ENCODE measurements at places on chromosomes 3 and 15. TPM values are rescaled to one million over a fixed set of nuclear protein-coding genes. Genes with fewer than 3 reads are reported as not detected.

DNA sequence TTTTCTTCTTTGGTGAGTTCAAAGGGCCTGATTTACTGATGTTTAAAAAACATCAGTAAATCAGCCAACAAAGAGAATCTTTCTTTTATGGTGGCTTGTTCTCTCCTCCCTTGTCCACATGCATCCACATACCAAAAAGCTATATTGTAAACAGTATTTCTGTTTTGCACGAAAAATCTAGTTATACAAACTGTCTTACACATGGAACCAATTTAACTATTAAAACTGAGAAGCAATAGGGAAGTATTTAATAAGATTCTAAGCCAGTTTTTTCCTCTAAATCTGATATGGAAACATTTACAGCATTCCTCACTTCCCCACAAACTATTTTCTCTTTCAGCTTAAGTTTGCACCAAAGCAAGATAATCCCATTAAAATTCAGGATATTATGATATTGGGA, 110.8 kb upstream of the ICE2 start:
- H3K27ac ChIP-seq, result peak overlapping the region; percentile 7
- no peak for DNase-seq
- H3K27me3 ChIP-seq, result no peaks in the 10 kb centered on the region
- H3K36me3 ChIP-seq, result no peaks in the 10 kb centered on the region

DNA sequence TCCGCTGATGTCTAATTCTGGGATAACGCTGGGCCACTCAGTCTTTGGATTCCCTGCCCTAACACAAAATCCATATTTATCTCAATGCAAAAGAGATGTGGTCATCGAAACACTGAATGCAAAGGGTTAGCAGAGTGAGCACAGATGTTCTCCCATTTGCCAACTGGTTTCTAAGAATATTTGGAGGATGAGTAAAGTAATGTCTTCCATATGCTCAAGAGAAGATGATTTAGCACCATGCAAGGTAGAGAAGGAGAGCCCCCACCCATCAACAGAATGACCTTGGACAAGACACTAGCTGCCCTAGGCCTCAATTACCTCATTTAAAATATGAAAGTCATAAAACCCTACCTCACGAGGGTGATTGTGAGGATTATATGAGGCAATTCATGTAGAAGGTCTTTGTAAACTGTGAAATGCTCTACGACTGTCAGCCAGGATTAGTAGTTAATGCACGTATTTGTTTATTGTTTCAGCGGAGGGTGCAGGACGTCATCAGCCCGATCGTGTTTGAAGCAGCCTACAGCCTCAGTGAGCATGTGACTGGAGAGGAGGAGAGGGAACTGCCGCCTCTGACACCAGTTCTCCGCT, 232.9 kb upstream of the CTDSPL start:
- H3K4me1 ChIP-seq, result no peaks in the 10 kb centered on the region
- no peak for DNase-seq
- peak overlapping the region; percentile 59 for H3K27ac ChIP-seq
- no peaks in the 10 kb centered on the region for H3K36me3 ChIP-seq
- H3K4me3 ChIP-seq, result no peak overlapping the region

DNA sequence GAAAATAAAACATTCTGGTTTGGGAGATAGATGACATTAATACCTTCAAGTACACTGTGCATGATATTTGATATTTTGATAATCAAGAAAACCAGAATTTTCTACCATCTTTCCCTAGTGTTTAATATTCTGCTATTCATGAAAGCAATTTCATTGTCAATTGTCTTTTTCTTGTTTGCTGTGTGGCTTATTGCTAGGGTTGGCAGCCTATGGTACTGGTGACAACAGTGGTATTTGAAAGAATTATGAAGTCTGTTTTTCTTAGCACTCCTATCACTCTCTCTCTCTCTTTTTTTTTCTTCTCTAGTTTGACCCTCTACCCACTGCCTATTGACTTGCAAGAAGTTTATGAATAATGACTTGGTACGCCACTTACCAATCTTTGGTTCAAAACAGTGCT, 15.4 kb downstream of the RNF13 start:
- H3K4me3 ChIP-seq, result no peak overlapping the region
- H3K27me3 ChIP-seq, result no peaks in the 10 kb centered on the region
- peaks cover 15% of the 10 kb centered on the region for H3K36me3 ChIP-seq
- no peak for DNase-seq

GRCh38 chr3:71210257-71211007, 373.1 kb downstream of the FOXP1 start:
- no peak for DNase-seq
- H3K4me3 ChIP-seq, result no peak overlapping the region
- H3K4me1 ChIP-seq, result peaks cover 31% of the 10 kb centered on the region

- H3K27ac ChIP-seq, result peak overlapping the region; percentile 34
- no peaks in the 10 kb centered on the region for H3K27me3 ChIP-seq
- peaks cover 14% of the 10 kb centered on the region for H3K36me3 ChIP-seq
- no peak overlapping the region for H3K4me3 ChIP-seq
These were observed 84.2 kb downstream of the MYO9A start for GRCh38 chr15:72033711-72034110.

GRCh38 chr3:127701280-127701911, 28.6 kb downstream of the ABTB1 start:
- H3K27ac ChIP-seq, result no peak overlapping the region
- H3K4me1 ChIP-seq, result peaks cover 49% of the 10 kb centered on the region
- no peaks in the 10 kb centered on the region for H3K27me3 ChIP-seq
- no peaks in the 10 kb centered on the region for H3K36me3 ChIP-seq

DNA sequence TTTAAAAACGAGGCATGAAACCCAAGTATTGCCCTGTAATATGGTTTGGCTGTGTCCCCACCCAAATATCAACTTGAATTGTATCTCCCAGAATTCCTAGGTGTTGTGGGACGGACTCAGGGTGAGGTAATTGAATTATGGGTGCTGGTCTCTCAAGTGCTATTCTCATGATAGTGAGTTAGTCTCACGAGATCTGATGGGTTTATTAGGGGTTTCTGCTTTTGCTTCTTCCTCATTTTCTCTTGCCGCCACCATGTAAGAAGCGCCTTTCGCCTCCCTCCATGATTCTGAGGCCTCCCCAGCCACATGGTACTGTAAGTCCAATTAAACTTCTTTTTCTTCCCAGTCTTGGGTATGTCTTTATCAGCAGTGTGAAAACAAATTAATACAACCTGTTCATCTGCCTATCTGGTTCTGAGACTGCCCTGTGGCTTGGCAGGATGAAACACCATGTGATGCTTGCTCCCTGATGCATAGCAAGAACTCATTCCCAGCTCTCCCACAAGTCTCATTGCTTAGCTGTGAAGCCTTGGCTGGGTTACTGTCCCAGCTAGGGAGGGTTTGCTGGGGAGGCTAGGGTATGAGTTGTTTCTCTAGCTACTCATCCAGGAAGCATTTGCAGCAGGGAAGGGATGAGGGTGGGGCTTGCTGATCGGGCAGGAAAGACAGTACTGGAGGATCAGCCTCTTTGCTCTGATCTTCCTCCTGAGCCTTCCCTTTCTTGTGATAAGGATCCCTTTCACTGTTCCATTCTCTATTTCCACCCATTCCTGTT, 3.7 kb upstream of the SQOR start:
- peak overlapping the region; percentile 6 for H3K4me3 ChIP-seq
- no peaks in the 10 kb centered on the region for H3K36me3 ChIP-seq
- H3K4me1 ChIP-seq, result peaks cover 39% of the 10 kb centered on the region
- DNase-seq, result no peak
- H3K27ac ChIP-seq, result peak overlapping the region; percentile 75

- no peak for DNase-seq
- no peak overlapping the region for H3K4me3 ChIP-seq
- no peaks in the 10 kb centered on the region for H3K36me3 ChIP-seq
- no peak overlapping the region for H3K27ac ChIP-seq
- no peaks in the 10 kb centered on the region for H3K4me1 ChIP-seq
These were observed 521.2 kb downstream of the RBMS3 start for GRCh38 chr3:29802057-29802456.

GRCh38 chr3:16520970-16521881, 7.7 kb upstream of the RFTN1 start:
- H3K27ac ChIP-seq, result no peak overlapping the region
- DNase-seq, result no peak
- H3K4me1 ChIP-seq, result peaks cover 7% of the 10 kb centered on the region
- H3K36me3 ChIP-seq, result no peaks in the 10 kb centered on the region
- no peaks in the 10 kb centered on the region for H3K27me3 ChIP-seq

DNA sequence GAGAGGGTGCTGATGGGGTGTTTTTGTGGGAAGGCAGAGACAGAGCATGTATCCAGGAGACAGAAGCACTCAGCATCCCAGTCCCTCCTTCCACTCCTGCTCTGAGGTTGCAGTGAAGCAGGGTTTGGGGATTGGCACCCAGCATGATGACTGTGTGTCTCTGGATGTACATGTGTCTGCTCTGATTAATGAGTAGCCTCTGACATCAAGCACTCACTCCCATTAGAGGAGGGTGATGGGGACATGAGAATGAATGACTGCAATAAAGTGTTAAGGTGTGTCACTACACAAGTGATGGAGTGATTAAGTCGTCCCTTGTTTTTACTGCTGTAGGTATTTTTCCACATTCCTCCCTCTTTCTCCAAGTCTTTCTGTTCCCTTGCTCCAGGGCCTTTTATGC, 9.6 kb upstream of the MYZAP start:
- H3K36me3 ChIP-seq, result no peaks in the 10 kb centered on the region
- H3K27me3 ChIP-seq, result peaks cover 32% of the 10 kb centered on the region
- H3K4me1 ChIP-seq, result no peaks in the 10 kb centered on the region
- no peak for DNase-seq
- H3K4me3 ChIP-seq, result no peak overlapping the region

DNA sequence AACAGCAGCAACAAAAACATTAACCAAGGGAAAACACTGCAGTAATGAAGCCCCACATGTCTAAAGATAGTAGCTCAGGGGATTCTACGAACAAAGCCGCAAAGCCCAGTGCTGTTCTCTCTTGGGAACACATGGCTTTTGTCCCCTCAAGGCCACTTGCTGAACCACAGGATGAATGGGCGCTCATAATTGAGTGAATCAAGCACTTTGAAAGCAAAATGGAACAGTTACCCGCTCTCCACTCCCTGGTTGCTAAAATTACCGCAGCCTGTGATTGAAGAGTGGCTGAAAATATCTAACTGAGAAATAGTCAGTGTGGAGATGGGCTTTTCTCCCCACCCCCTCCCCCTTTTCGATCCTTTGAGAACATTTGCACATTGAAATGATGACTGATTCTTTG, 39.6 kb downstream of the RASGRF1 start:
- DNase-seq, result no peak
- no peak overlapping the region for H3K27ac ChIP-seq
- no peaks in the 10 kb centered on the region for H3K4me1 ChIP-seq
- H3K4me3 ChIP-seq, result no peak overlapping the region
- H3K27me3 ChIP-seq, result peaks cover 6% of the 10 kb centered on the region

DNA sequence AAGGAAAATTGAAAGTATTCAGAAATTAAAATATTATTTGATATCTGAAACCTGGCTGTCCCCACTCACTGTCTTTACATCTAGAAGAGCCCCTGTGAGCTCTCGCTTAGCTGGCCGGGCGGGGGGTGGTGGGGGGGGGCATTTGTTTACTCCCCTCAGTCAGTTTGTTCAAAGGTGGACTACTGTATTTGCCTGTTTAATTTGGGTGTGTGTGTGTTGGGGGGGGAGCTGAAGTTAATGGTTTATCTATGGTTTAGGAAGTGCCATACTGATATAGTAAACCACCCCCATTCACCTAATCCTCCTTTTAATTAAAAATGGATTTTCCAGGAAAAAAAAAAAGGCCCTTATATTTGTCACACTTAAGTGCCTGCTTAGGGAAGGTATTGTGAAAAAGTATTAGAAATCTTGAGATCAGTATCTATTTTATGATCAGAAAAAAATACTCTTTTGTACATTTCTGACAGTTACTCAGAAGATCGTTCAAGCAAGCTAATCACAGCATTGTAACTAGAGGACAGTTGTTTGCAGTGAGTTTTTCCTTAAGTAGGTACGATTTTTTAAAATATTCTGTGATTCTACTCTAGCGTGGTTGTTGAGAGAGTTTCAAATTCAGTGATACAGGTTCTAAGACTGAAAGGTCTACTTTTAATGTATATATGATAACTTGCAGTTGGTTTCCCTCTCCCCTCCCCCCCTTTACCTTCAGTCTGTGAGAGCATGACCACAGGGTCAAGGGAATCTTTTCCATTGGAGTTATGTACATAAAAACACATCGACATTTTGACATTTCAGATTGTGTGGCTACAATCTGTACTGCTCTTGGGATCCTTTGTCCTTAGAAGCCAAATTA, 8.5 kb downstream of the NR2F2 start:
- no peaks in the 10 kb centered on the region for H3K36me3 ChIP-seq
- peak overlapping the region; percentile 94 for H3K27ac ChIP-seq
- H3K27me3 ChIP-seq, result no peaks in the 10 kb centered on the region
- peak overlapping the region; percentile 92 for H3K4me3 ChIP-seq
- DNase-seq, result no peak

DNA sequence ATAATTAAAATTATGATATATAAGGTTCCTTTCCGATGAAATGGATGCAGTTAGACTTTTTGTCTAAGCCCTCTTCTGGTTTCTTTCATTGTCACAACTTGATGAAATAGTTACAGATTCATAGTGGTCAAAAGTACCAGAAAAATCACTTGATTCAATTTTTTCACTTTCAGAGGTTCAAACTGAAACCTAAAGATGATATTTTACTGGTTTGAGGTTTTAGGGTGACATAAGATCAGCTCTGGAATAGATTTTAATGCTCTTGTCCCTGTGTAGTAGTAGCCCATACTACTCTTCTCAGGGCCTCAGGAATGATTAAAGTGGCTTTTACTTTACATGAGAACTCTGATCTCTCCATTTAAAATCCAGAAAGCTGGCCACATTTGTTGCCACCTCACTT, 479.1 kb upstream of the ZNF717 start:
- H3K27ac ChIP-seq, result no peak overlapping the region
- H3K36me3 ChIP-seq, result no peaks in the 10 kb centered on the region
- no peak overlapping the region for H3K4me3 ChIP-seq
- DNase-seq, result no peak

- H3K4me1 ChIP-seq, result no peaks in the 10 kb centered on the region
- H3K4me3 ChIP-seq, result no peak overlapping the region
- no peaks in the 10 kb centered on the region for H3K36me3 ChIP-seq
- no peak overlapping the region for H3K27ac ChIP-seq
- H3K27me3 ChIP-seq, result no peaks in the 10 kb centered on the region
These were observed 786.7 kb upstream of the EPHA6 start for GRCh38 chr3:96027718-96028117.

GRCh38 chr3:128464188-128464587, 2.5 kb downstream of the DNAJB8 start:
- peaks cover 29% of the 10 kb centered on the region for H3K27me3 ChIP-seq
- H3K36me3 ChIP-seq, result no peaks in the 10 kb centered on the region
- no peak overlapping the region for H3K27ac ChIP-seq
- no peak for DNase-seq
- no peak overlapping the region for H3K4me3 ChIP-seq

DNA sequence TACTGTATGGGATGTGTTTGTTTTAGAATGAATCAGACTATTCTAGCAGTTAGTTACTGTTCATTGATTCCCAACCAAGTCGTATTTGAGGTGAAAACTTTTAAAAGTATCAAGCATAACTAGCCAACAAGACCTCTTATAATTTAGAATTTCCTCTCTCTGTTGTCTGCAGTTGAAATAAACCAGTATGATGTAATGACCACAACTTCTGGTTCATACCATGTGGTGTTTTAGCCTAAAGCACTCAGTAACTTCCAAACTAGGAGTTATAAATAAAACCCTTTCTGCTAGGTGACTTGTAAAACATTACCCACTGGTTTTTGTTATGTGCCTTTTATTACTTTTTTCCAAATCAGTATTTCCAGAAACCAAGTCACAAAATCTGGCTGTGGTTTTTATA, 19.8 kb upstream of the P2RY12 start:
- no peak overlapping the region for H3K27ac ChIP-seq
- H3K36me3 ChIP-seq, result no peaks in the 10 kb centered on the region
- no peaks in the 10 kb centered on the region for H3K4me1 ChIP-seq

Gene LRTM1
- total RNA-seq, result not detected

Gene NDUFB5
- 55.9 TPM for total RNA-seq

Gene RBP2
- not detected for total RNA-seq
